ENCODE measurements at places on chromosomes 11 and 22.

GRCh38 chr11:64631675-64632074 lies 40.7 kb downstream of the SLC22A12 start:
- ATAC-seq = no peak

- no peak for ATAC-seq
Observed at GRCh38 chr11:109249597-109249996, 172.4 kb upstream of the C11orf87 start.

- ATAC-seq = no peak
Observed at GRCh38 chr11:69153661-69154060, 2.1 kb upstream of the SMIM38 start.

GRCh38 chr11:46050003-46050461 lies 71.2 kb downstream of the PHF21A start:
- no peak for ATAC-seq

GRCh38 chr11:118789501-118790356 lies 1.2 kb downstream of the DDX6 start:
- ATAC-seq = no peak

DNA sequence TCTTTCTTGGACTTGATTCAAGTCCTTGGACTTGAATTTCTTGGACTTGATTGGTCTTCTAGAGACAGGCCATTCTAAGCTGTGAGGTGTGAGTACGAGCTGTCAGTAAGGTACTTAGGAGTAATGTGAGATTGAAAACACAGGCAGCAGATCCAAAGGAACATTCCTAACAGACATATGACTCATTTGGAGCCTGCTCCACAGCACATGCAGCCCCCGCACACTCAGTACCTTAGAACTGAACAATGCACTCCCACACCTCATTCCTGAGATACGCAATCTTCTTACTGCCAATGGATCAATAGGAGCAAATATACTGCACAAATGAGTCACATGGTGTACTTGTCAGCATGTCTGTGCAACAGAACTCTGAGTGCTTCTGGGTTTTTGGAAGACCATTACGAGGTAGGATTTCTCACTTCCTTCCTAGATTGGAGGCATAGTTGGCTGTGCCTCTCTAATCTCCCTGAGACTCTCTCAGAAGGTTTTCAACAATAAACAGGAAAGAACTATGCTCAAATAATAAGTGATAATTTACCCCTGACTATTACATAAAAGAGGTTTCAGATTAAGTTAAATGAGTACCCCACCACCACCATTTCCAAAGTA lies 243.1 kb downstream of the KCNA4 start:
- ATAC-seq = no peak

GRCh38 chr22:24011735-24012068 lies 598 bp downstream of the CABIN1 start:
- ATAC-seq = no peak

- no peak for ATAC-seq
Observed at GRCh38 chr11:124277207-124277606, 21.0 kb downstream of the OR8G5 start.

GRCh38 chr11:59069087-59069486 lies 17.0 kb upstream of the GLYATL1B start:
- ATAC-seq = peak; percentile 56

GRCh38 chr11:111259896-111260295 lies 14.4 kb downstream of the POU2AF2 start:
- no peak for ATAC-seq

GRCh38 chr11:84215672-84216071 lies 929.5 kb upstream of the CCDC90B start:
- ATAC-seq = no peak

DNA sequence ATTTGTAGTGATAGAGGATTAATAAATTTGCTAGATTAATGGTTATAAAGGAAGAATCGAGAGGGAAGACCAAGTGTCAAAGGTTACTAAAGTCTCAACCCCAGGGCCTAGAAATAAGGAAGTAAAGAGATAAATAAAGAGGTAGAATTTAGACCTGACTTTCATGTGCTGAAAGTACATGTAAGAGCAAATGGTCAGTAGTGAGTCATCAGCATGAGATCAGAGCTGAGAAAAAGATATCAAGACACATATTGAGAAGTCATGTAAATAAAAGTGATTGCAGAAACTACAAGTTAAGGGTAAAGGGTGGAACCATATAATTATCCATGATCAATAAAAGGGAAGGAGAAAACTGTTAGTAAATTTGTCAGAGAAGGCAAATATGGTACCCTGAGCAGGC lies 1.4 kb upstream of the OR8B8 start:
- no peak for ATAC-seq

GRCh38 chr22:44338177-44338810 lies 25.5 kb upstream of the SHISAL1 start:
- no peak for ATAC-seq

- ATAC-seq = no peak
Observed at GRCh38 chr11:202490-202889, 4.7 kb downstream of the BET1L start.

GRCh38 chr11:130550150-130550549 lies 101.7 kb downstream of the ADAMTS15 start:
- no peak for ATAC-seq

GRCh38 chr11:6285019-6285418 lies 25.4 kb downstream of the CCKBR start:
- no peak for ATAC-seq

DNA sequence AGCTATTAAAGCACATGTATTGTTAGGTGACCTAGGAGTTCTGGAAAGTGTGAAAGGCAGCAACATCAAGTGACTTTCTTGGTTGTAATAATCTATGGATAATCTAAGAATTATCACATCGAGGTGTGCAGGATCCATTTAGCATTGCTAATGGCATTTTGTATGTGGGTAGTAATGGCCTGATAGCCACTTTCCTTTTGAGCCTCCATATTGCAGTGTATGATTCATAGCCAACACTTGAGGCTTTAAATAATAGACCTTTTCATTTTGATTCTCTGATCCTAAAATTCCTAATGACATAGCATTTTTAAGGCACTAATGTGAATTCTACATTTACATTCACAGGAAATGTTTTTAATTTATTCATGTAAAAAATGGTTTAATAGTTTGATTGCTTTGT lies 759.4 kb downstream of the NELL1 start:
- no peak for ATAC-seq

- ATAC-seq = no peak
Observed at GRCh38 chr22:34972191-34972897, 93.6 kb upstream of the ISX start.
